NCI-H345 (cell line): ENCODE measurements at places on chromosomes 7 and 10.

DNA sequence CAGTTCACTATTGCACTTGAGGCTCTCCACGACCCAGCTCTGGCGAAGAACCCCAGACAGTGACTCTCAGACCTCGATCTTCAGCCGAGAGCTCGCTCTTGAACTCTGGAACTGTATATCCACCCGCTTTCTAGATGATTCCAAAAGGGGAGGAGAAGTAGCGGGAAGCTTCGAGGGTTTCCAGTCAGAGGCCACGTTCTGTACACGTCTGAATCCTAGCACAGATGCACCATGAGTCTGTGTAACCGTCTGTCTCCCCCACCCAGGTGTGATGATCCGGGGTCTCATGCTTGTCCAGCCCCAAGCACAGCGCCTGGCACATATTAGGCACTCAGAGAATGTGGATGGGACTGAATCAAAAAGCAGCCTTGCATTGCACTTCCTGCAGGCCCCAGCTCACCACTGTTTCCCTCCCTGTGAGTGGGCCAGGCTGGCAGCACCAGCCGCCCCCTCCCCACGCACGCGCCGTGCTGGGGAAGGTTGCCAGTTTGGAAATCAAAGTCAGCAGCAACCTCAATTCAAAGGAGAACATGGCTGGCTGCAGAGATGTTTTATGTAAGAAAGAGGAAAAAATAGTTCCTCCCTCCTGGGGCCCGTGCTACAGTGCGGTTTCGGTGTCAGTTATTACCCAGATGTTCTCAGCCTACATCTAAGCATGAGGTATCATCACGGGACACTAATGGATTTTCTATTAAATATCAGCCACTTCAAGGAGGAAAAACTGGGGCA is 5.7 kb downstream of the GRID2IP start:
- no peak for DNase-seq

DNA sequence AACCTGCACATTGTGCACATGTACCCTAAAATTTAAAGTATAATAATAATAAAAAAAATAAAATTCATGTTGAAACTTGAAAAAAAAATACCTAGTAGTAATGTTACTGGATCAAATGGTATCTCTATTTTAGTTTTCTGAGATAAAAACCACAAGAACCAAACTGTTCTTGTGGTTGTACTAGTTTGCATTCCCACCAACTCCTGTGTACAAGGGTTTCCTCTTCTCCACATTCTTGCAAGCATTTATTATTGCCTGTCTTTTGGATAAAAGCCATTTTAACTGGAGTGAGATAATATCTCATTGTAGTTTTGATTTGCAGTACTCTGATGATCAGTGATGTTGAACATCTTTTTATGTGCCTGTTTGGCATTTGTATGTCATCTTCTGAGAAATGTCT is 177.7 kb downstream of the KIF20B start:
- no peak for DNase-seq

DNA sequence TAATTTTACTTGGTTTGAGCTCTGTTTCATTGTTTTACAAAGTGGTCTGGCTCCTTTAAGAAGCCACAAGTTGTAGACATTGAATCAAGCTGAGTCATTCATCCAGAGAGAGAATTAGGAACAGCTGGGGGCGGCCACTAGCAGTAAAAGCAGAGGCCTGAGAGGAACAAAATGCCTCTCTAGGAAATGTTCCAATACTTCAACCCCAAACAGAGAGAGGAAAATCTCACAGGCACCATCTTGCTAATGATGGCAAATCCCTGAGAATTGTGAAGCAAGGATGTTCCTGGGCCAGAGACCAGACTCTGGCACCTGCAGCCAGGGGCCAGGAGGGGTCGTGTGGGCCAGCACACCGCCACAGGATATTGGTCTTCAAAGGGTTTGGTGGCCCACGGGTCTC is 26.5 kb upstream of the TRIL start:
- peak; percentile 7 for DNase-seq

DNA sequence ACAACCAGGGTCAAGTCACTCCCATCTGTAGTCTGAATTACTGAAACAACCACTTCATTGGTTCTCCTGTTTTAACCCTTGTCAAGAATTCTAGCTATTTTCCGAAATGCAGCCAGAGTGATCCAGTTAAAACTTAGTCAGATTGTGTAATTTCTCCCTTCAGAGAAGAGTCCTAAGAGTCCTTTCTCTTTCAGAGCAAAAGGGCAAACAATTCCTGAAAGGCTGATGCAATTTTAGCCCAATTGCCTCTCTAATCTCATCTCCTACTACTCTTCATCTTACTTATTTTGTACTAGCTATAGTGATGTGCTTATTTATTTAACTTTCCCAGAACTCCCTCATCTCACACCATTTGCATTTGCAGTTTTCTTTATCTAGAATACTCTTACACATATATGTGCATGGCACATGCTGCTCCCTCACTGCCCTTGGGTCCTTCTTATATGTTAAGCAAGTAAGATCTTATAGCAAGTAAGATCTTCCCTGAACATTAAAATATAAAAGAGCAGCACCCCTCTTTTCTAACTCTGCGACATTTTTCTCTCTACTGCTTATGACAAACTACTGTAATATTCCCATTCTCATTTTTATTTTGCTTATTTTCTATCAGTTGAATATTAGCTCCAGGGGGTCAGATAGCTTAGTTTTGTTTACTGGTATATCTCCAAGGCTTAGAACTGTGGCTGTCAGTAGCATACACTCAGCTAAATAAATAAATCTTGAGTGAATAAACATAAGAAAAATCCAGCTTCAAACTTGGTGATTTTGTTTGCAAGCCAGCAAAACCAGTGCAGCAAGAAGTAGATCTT is 44.6 kb downstream of the HGF start:
- DNase-seq: no peak

- no peak for DNase-seq
These were observed 400.5 kb downstream of the PTPRN2 start for GRCh38 chr7:158186864-158187693.

- DNase-seq: no peak
These were observed 556.1 kb downstream of the KCNMA1 start for GRCh38 chr10:77081481-77081891.

DNA sequence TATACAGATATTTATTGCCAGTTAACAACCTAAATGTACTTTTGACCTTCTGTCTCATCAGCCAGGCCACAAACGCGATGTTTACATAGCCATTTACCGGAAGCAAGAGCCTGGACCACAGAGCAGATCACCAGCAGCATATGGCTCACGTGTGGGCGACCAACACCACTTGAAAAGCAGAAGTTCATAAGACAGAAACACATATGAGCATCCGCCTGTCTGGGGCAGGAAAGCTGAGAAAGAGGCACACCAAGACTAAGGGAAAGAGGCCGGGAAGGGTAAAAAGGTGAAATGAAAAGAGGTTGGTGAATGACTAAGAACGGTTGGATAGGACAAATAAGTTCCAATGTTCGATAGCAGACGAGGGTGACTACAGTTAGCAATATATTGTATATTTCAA is 1.3 kb downstream of the ABCB1 start:
- no peak for DNase-seq

- no peak for DNase-seq
These were observed 121.3 kb downstream of the PRLHR start for GRCh38 chr10:118474111-118474510.

DNA sequence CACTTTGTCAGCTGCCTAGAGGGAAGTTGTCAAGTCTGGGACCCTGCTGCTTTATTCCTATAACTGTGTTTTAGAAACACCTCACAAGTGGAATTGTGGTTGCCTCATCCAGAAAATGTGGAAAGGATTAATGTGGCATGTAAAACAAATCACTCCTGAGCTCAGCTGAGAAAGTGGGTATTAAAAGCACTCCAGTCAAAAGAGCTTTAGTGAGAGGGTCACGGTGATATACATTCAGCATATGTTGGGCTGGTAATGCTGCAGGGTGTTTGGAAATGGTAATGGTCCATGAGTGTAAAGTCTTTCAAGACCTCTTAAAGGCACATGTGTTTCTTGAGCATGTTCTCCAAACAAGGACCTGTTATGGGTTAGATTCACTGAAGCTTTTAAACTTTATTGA is 318.2 kb upstream of the MEOX2 start:
- peak; percentile 88 for DNase-seq

GRCh38 chr7:3732395-3733005 is 431.4 kb downstream of the SDK1 start:
- no peak for DNase-seq

DNA sequence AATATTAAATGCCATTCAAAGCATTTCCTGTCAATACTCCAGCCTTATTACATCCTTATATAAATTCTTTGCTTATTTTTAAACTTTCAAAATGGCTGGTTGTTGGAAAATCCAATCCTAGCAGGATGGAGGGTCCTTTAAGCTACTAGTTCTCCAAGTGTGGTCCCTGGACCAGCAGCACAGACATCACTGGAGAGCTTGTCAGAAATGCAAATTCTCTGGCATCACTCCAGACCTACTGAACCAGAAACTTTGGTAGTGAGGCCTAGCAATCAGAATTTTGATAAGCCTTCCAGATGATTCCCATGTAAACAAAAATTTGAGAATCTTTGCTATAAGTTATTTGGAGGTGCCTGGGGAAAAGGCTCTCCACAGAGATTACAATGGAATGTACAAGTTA is 43.8 kb downstream of the CALCR start:
- DNase-seq: peak; percentile 0

GRCh38 chr10:15084502-15084922 is 4.1 kb downstream of the ACBD7 start:
- DNase-seq: no peak

- DNase-seq: no peak
These were observed 98.1 kb downstream of the GPR37 start for GRCh38 chr7:124667312-124668153.

GRCh38 chr7:21299766-21300165 is 128.1 kb upstream of the SP4 start:
- DNase-seq: no peak

- no peak for DNase-seq
These were observed 53.9 kb downstream of the MINDY4 start for GRCh38 chr7:30824821-30825720.

GRCh38 chr10:65201491-65201890 is 1680.3 kb downstream of the REEP3 start:
- no peak for DNase-seq

DNA sequence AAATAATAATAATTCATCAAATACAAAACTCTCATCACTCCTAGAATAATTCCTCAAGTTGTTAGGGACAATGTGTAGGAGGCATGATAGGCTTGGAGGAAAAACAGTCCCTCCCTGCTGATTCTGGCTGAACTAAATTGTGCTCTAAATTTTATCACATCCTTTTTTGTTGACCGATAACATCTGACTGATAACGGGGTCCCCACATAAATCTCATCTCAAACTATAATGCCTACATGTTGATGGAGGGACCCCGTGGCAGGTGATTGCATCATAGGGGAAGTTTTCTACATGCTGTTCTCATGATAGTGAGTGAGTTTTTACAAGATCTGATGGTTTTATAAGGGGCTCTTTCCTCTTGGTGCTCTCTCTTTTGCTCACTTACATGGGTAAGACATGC is 1043.5 kb upstream of the SORCS1 start:
- no peak for DNase-seq

- DNase-seq: no peak
These were observed 72.7 kb downstream of the COL13A1 start for GRCh38 chr10:69874449-69874848.

- DNase-seq: no peak
These were observed 95.2 kb downstream of the ORC5 start for GRCh38 chr7:104112623-104113022.

GRCh38 chr7:114081606-114082425 is 163.0 kb upstream of the PPP1R3A start:
- DNase-seq: peak; percentile 51

GRCh38 chr7:150368096-150368883 is at the start of gene REPIN1:
Gene REPIN1, plus strand, starts transcription at chr7:150368822. Its CDS starts 890 bp downstream, at chr7:150369712.
- peak; percentile 88 for DNase-seq
